ENCODE measurements at places on chromosomes 11 and 22.

GRCh38 chr11:12439615-12440014 lies 62.2 kb downstream of the PARVA start:
- peaks cover 47% of the 10 kb centered on the region for H3K4me1 ChIP-seq
- H3K36me3 ChIP-seq = no peaks in the 10 kb centered on the region
- no peak overlapping the region for H3K4me3 ChIP-seq
- DNase-seq = no peak
- H3K27ac ChIP-seq = no peak overlapping the region
- no peaks in the 10 kb centered on the region for H3K27me3 ChIP-seq

GRCh38 chr11:46331282-46331984 lies 15.8 kb upstream of the DGKZ start:
- H3K4me3 ChIP-seq = no peak overlapping the region
- H3K4me1 ChIP-seq = peaks cover 17% of the 10 kb centered on the region
- no peak overlapping the region for H3K27ac ChIP-seq
- peaks cover 12% of the 10 kb centered on the region for H3K27me3 ChIP-seq
- DNase-seq = no peak

DNA sequence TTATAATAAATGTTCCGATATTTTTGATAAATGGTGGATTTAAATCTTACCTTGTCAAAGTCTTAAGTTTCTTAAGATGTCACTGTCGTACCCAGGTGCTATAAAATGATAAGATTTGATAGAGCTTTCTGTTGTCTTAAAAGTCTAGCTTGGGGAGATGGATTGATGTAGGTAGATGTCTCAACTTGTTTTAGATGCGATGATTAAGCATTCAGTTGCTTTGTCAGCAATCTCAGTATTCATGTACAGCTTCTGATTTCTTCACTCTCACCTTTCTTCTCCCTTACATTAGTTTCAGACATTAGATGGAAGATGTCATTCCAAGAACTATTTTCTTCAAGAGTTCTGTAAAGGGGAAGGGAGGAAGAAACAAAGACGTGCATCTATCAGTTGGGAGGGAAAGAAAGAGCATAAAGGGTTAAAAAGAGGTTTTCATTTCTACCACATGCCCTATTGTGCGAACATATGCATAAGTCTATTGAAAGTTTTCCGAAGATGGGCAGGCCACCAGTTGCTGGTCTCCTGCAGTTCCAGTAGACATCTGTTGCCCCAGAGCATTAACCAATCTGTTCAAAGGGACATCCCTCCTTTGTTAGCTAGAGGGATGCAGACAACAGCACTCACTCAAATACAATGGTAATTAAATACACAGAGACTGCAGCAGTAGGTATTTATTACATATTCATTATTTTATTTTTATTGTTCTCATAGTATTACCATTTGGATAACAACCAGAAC lies 38.4 kb downstream of the ZC3H12C start:
- H3K27ac ChIP-seq = no peak overlapping the region
- H3K27me3 ChIP-seq = no peaks in the 10 kb centered on the region
- no peak for DNase-seq

- no peak overlapping the region for H3K4me3 ChIP-seq
- H3K27ac ChIP-seq = no peak overlapping the region
- H3K36me3 ChIP-seq = no peaks in the 10 kb centered on the region
- H3K27me3 ChIP-seq = no peaks in the 10 kb centered on the region
- no peak for DNase-seq
Measured at GRCh38 chr11:129929721-129930120, 34.3 kb upstream of the NFRKB start.

DNA sequence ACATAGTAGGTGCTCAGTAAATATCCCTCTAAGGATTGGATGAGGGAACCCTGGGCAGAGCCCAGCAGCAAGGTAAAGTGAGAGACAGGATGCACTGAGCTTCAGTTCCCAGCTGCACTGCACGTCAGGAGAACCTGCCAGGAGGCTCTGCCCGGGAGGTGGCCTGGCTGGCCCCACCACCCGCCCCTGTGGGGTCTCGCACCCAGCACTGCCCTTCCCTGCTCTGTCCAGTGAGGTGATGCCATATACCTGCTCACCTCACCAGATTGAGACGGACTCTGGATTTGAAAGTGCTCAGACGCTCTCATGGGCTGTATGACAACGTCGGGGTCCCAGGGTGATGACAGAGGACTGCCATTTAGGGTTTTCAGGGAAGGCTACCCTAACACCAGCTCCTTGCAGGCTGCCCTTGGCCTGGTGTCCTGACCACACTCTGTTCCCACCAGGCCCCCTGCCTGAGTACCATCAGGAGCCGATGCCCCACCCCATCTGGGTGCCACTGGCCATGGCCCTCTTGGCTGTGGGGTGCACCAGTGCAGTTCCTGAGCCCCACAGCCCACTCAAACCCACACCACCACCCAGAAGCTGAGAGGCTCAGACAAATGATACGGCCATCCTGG lies 61.7 kb upstream of the FGF3 start:
- no peaks in the 10 kb centered on the region for H3K36me3 ChIP-seq
- no peak overlapping the region for H3K27ac ChIP-seq
- H3K27me3 ChIP-seq = no peaks in the 10 kb centered on the region
- H3K4me1 ChIP-seq = no peaks in the 10 kb centered on the region

GRCh38 chr22:46047226-46047625 lies 70.3 kb upstream of the WNT7B start:
- peak overlapping the region; percentile 100 for H3K27ac ChIP-seq
- no peaks in the 10 kb centered on the region for H3K27me3 ChIP-seq
- DNase-seq = no peak

DNA sequence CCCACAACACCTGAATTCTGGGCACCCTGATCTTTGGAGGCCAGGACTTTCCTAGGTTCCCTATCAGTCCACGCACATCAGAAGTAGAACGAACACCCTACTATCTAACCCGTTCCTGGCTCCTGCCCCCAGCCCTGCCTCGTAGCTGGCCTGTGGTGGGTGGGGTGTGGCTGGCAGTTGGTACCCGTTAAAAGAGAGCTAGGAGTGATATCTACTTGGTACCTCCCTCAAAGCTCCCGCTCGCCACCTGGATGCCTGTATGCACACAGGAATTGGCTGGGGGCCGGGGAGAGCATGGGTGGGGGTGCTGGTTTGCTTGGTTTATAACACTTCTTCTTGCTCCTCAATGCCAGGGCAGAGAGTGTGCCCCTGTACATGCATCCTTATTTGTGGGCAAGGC lies 14.0 kb upstream of the NECTIN1 start:
- H3K36me3 ChIP-seq = no peaks in the 10 kb centered on the region
- no peak for DNase-seq
- H3K27me3 ChIP-seq = no peaks in the 10 kb centered on the region
- H3K4me3 ChIP-seq = no peak overlapping the region
- H3K27ac ChIP-seq = no peak overlapping the region
- H3K4me1 ChIP-seq = peaks cover 25% of the 10 kb centered on the region

DNA sequence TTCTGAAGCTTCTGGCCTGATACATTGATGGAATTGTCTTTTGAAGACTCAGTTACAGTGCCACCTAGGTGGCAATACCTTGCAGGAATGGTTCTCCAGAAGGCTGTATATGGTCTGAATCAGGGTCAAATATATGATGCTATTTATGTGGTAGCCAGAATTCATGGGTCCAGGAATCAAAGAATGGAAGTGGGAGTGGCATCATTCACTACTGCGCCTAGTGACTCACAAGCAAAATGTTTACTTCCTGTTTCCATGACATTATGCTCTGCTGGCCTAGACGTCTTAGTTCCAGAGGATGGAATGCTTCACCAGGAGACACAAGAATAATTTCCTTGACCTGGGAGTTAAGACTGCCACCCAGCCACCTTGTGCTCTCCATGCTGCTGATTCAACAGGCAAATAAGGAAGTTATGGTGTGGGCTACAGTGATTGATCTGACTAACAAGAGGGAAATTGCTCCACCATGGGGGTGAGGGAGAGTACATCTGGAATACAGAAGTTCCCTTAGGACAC lies 491.8 kb downstream of the ETS1 start:
- no peak overlapping the region for H3K27ac ChIP-seq
- no peak for DNase-seq
- no peak overlapping the region for H3K4me3 ChIP-seq
- no peaks in the 10 kb centered on the region for H3K27me3 ChIP-seq
- H3K4me1 ChIP-seq = no peaks in the 10 kb centered on the region

DNA sequence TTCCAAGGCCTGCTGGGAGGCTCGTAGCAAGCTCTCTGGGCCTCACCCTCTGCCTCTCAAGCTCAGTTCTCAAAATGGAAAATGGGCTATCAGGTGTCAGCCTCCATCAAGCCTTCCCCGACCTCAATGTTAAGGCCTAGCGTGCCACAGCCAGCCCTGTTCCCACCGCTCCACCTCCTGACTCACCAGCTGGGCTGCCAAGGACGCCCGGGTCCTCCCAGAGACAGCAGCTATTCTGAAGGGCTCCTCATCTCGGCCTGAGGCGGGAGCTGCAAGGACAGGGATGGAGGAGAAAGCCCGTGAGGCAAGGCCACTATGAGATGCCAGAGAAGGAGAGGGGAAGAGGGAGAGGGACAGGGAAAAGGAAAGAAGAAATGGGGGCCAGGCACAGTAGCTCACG lies 19.9 kb downstream of the ARAP1 start:
- no peak overlapping the region for H3K4me3 ChIP-seq
- peak overlapping the region; percentile 0 for H3K27ac ChIP-seq
- DNase-seq = no peak
- H3K27me3 ChIP-seq = no peaks in the 10 kb centered on the region
- no peaks in the 10 kb centered on the region for H3K36me3 ChIP-seq

GRCh38 chr22:48800886-48801607 lies 1026.6 kb downstream of the BRD1 start:
- no peak for DNase-seq
- H3K4me3 ChIP-seq = no peak overlapping the region
- no peak overlapping the region for H3K27ac ChIP-seq

DNA sequence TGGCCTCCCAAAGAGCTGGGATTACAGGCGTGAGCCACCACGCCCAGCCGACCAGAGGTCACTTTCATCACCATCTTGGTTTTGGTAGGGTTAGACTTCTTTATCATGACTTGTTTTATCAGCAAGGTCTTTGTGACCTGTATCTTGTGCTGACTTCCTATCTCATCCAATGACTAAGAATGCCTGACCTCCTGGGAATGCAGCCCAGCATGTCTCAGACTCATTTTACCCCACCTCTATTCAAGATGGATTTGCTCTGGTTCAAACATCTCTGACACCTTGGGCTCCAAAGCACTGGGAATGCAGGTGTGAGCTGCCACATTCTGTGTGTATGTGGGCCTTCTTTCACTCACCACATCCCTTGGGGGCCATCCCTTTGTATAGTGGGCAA lies 5.1 kb upstream of the TALDO1 start:
- H3K4me1 ChIP-seq = peaks cover 19% of the 10 kb centered on the region
- H3K27me3 ChIP-seq = no peaks in the 10 kb centered on the region
- no peaks in the 10 kb centered on the region for H3K36me3 ChIP-seq
- H3K4me3 ChIP-seq = no peak overlapping the region
- no peak for DNase-seq

DNA sequence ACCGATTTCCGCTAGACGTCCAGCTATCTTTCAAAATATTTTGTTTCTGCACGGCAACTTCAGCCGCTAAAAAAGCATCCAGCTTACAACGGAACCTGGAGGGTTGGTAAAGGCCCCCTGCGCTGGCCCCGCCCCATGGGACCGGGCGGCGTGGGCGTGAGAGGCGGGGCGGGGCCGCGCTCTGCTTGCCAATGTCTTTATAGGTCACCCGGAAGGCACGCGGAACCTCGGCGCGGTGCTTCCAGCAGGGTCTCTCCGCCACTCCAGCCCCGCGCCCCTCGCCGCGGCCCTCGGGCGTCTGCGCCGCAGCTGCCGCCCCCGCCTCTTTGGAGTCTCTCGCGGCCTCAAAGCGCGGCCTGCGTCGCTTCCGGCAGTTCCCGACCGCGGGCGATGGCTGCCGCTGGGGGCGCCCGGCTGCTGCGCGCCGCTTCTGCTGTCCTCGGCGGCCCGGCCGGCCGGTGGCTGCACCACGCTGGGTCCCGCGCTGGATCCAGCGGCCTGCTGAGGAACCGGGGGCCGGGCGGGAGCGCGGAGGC lies at the start of gene FDX1:
FDX1 (plus strand) TSS at position 218 of the 536 bp plus-strand sequence; CDS start at position 391, 173 bp downstream.
- peak within 1 kb of the TSS; percentile 81 for H3K27ac ChIP-seq
- H3K27me3 ChIP-seq = no peaks in the 10 kb centered on the region
- H3K4me1 ChIP-seq = peaks cover 39% of the 10 kb centered on the region
- DNase-seq = no peak

- peaks cover 56% of the 10 kb centered on the region for H3K36me3 ChIP-seq
- no peak for DNase-seq
- H3K27ac ChIP-seq = no peak overlapping the region
- H3K4me1 ChIP-seq = peaks cover 13% of the 10 kb centered on the region
- no peaks in the 10 kb centered on the region for H3K27me3 ChIP-seq
Measured at GRCh38 chr11:8691601-8692000, 9.0 kb downstream of the RPL27A start.

DNA sequence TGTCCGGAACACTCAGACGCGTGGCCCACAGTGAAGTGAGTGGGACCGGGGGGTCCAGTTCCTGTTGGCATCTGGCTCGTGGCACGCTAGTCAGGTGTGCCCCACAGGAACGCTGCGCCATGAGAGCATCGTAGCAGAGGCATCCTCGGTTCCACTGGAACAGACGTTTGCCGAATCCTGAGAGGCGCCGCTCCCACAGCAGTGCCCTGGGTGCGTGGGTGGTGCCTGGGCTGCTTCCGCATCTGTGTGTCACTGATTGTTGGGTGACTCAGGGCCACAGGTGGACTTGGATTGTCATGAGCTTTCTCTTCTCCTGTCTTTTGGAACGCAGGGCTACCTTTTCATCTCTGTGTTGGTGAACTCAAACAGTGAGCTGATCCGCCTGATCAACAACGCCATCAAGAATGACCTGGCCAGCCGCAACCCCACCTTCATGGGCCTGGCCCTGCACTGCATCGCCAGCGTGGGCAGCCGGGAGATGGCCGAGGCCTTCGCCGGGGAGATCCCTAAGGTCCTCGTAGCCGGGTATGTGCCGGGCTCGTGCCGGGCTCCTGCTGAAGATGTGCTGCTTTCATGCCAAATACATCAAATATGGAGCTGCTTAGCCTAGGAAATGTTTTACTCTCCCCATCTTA lies 46.2 kb downstream of the AP2A2 start:
- no peaks in the 10 kb centered on the region for H3K27me3 ChIP-seq
- DNase-seq = no peak
- H3K4me3 ChIP-seq = no peak overlapping the region
- no peak overlapping the region for H3K27ac ChIP-seq
- H3K4me1 ChIP-seq = peaks cover 15% of the 10 kb centered on the region

GRCh38 chr22:36942556-36942955 lies 29.1 kb downstream of the CSF2RB start:
- no peaks in the 10 kb centered on the region for H3K27me3 ChIP-seq
- H3K4me3 ChIP-seq = no peak overlapping the region
- H3K4me1 ChIP-seq = no peaks in the 10 kb centered on the region
- no peaks in the 10 kb centered on the region for H3K36me3 ChIP-seq
- DNase-seq = no peak

- no peak overlapping the region for H3K4me3 ChIP-seq
- no peak for DNase-seq
- H3K4me1 ChIP-seq = no peaks in the 10 kb centered on the region
- H3K27me3 ChIP-seq = no peaks in the 10 kb centered on the region
Measured at GRCh38 chr22:47063071-47063509, 300.6 kb downstream of the TBC1D22A start.

- H3K27ac ChIP-seq = peak overlapping the region; percentile 56
- no peak for DNase-seq
- H3K4me3 ChIP-seq = no peak overlapping the region
- H3K4me1 ChIP-seq = peaks cover 9% of the 10 kb centered on the region
- H3K27me3 ChIP-seq = no peaks in the 10 kb centered on the region
Measured at GRCh38 chr11:76269661-76270261, 63.5 kb upstream of the WNT11 start.
